ENCODE measurements at places on chromosomes 3 and 15.

DNA sequence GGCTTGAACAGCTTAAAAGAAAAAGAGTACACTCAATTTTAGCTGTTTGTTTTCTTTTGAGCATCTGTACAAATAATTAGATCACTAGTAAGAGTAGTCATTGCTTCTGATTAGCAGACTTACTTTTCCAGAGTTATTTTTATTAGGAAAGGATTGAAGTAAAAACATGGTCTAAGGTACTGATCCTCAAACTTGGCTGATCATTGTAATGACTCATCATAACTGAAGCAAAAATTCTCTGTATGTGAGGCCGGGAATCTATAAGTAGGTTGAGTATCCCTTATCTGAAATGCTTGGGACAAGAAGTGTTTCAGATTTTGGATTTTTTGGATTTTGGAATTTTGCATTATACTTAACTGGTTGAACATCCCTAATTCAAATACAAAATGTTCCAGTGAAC is 12.4 kb downstream of the NMD3 start:
- DNase-seq: no peak

DNA sequence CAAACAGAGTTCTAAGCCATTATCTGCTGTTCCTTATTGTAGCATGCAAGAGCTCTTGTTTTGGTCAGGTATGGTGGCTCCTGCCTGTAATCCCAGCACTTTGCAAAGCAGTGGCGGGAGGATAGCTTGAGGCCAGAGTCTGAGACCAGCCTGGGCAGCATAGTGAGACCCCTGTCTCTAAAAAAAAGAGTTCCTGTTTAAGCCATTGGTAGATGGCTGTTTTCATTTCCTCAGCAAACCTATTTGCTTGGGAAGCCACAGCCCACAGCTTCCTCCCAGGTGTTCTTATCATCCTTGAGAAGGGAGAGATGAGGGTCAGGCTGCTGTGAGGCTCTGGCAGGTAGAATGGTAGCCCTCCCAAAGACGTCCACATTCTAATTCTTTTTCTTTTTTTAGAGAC is 24.4 kb upstream of the FAM81A start:
- DNase-seq: no peak

DNA sequence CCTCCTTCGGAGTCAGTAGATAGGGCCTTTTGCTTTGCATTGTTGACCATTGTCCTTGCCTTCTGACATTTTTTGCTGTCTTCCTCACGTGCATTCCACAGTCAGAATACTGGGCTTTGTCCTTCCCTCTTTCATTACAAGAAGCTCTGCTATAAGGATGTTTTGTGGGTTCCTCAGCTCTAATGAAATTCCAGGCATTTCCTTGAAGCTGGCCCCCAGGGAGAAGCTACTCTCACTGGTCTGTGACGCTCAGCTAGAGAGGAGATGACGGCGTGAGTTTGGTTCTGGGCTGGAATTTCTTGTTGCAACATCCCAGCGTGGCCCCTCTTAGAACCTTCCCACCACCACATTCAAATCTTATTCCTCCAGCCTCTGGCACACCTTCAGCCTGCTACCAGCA is 210.2 kb downstream of the TJP1 start:
- no peak for DNase-seq

DNA sequence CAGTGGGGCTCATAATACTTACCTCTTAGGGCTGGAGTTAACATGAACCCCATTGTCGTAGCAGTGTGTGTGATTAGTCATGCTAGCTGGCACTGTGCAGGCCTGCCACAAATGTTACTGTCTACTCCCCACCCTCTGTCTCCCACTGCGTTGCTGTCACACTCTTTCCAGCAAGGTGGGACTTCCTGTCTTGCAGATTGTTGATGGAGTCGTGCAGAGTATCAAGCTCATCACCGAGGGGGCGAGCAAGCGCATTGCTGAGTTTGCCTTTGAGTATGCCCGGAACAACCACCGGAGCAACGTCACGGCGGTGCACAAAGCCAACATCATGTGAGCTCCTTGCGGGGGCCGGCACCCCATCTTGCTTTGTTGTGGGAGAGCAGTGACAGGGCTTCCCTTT is 12.9 kb downstream of the IDH3A start:
- DNase-seq: no peak

GRCh38 chr15:25244731-25245585 is 193.9 kb downstream of the UBE3A start:
- DNase-seq: no peak

DNA sequence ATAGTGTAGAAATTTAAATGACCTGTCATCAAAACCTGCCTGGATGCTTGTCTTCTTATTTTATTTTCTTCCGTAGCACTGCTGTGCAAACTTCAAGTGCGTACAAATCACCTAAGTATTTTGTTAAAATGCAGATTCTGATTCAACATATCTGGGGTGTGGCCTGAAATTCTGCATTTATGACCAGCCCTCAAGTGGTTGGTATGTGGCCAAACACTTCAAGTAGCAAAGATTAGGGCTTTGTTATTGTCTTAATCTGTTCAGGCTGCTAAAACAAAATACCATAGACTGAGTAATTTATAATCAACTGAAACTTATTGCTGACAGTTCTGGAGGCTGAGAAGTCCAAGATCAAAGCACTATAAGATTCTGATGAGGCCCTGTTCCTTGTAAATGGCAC is 97.6 kb upstream of the LRRC3B start:
- DNase-seq: no peak

- DNase-seq: no peak
Observed at GRCh38 chr3:31892916-31893573, 88.0 kb downstream of the OSBPL10 start.

GRCh38 chr3:119841808-119842471 is 60.0 kb downstream of the NR1I2 start:
- DNase-seq: no peak

DNA sequence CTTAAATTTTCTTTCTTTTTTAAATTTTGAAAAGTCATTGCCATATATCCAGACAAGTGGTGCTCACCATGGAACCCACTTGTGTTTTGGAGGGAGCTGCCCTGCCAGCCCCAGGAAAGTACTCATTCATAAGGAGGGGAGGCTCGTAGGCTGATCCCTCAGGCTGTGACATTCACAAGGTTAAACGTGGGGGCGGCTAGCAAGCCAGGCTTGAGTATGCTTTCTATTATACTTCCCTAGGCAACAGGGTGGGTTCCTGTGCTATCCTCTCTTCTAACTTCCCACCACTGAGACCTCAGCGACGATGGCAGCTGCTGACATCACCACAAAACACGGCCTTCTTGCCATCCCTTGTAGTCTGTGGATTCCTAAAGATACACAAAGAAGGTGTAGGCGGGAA is 160.5 kb upstream of the C2CD4B start:
- DNase-seq: no peak

DNA sequence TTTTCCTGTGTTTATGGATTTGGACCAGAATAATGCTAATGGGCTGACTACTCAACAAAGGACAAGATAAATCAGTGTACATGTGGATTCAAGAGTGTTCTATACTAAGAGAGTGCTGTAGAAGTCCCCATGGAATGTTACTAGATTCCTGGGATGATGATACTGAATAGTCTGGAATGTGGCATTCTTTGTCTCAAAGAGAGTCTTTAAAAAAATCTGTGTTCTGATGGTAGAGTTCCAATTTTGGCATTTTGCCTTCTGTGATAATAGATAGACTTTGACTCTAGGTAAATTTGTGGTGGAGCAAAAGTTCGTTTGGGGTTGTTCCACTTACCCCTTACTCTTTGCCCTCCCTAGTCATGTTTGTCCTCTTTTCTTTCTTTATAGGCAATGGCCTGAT is 43.7 kb downstream of the NMD3 start:
- DNase-seq: no peak

- DNase-seq: no peak
Observed at GRCh38 chr3:111215481-111215880, 143.9 kb downstream of the NECTIN3 start.

DNA sequence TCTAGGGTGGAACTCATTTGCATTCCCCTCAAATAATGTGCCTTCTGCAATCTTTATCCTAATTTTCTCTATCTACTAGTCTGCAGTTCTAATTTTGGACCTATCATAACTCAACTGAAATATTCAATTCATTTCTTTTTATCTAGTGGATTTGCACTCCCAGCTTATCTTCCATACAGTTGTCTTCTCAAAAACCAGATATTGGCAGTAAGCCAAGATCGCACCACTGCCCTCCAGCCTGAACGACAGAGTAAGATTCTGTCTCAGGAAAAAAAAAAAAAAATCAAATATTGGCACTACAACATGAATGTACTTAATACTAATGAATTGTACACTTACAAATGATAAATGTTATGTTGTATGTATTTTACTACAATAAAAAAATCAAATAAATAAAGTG is 18.0 kb upstream of the CHMP2B start:
- DNase-seq: no peak

- no peak for DNase-seq
Observed at GRCh38 chr3:131568460-131568859, 65.7 kb upstream of the MRPL3 start.

DNA sequence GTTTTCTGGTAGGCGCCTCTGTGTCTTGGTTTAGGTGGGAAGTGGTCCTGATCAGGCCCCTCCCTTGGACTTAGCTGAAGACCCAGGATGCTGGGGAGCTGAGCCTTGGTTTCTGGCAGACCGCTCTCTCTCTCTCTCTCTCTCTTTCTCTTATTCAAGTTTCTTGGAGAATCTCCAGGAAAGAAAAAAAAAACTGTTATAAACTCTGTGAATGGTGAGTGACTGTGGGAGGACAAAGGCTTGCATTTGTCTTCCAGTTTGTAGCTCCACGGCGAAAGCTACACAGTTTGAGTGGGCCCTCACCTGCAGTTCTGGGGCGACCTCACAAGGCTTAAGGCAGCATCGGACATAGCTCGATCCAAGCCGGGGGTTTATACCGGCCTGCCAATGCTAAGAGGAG is 7.5 kb downstream of the DET1 start:
- DNase-seq: no peak

DNA sequence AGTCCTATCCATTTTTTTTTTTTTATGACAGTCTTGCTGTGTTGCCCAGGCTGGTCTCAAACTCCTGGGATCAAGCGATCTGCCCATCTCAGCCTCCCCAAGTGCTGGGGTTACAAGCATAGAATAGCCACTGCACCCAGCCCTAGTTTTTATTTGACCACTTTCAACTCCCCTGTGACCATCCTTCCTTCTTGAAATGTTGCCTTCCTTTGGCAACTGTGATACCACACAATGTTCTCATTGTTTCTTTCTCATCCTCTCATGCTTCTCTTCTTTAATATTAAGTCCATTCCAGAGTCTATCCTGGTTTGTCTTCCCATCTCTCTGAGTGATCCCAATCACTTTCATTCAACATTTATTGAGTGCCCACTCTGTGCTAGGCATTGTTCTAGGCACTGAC is 7.9 kb upstream of the GPD1L start:
- DNase-seq: no peak

DNA sequence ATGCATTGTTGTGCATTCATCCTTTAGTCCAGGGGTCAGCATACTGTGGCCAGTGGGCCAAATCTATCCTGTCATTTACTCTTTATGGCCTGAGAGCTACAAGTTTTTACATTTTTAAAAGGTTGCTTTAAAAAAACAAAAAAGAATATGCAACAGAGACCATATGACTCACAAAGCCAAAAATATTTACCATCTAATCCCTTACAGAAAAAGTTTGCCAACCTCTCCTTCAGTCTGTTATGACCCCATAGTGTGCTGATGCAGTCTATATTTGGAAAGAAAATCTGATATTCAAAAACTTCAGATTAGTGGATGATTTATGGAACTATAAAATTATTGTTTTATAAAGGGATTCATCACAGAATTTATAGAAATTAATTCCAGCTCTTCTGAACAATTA is 237.5 kb upstream of the IL12A start:
- no peak for DNase-seq

- no peak for DNase-seq
Observed at GRCh38 chr3:9806137-9806536, 3.9 kb upstream of the TTLL3 start.

DNA sequence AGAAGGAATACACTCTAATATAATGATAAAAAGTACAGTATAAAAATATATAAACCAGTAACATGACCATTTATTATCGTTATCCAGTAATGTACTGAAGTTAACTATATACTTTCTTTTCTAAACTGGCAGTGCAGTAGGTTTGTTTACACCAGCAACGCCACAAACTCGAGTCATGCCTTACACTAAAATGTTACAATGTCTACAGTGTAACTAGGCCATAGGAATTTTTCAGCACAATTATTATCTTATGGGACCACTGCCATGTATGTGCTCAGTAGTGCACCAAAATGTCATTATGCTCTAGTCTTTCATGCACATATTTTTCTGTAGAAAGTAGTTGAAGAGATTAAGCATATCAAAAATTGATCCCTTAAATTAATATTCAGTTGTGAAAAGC is 609.8 kb upstream of the BCHE start:
- no peak for DNase-seq

GRCh38 chr3:9347887-9348286 is 15.0 kb upstream of the THUMPD3 start:
- DNase-seq: no peak

GRCh38 chr15:73318463-73319351 is 50.1 kb downstream of the HCN4 start:
- no peak for DNase-seq

- DNase-seq: no peak
Observed at GRCh38 chr3:184255291-184256039, 5.9 kb downstream of the CAMK2N2 start.

DNA sequence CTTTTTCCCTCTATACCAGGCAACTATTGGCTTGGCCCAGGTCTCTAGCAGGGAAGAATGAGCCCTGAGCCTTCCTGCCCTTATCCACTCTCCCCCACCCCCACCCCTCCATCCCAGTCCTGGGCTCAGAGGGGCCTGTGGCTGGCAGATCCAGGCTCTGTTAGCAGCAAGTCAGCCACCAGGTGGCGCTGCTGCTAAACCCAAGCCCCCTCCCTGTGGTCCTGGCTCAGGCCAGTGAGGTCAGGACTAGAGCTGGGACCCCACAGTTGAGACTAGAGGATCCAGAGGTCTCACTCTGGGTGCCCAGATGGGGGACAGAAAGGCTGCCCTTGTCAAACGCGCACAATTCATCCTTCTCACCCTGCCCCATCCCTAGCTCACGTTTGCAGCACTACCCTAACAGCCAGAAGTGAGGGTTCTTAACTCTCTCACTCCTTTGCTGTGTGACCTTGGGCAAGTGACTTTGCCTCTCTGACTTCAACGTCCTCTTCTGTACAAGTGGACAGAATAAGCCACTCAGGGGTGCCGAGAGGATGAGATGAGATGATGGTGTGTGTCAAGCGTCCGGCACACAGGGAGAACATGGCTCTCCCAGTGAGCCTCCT is 46.8 kb upstream of the SLC6A1 start:
- DNase-seq: peak; percentile 19

DNA sequence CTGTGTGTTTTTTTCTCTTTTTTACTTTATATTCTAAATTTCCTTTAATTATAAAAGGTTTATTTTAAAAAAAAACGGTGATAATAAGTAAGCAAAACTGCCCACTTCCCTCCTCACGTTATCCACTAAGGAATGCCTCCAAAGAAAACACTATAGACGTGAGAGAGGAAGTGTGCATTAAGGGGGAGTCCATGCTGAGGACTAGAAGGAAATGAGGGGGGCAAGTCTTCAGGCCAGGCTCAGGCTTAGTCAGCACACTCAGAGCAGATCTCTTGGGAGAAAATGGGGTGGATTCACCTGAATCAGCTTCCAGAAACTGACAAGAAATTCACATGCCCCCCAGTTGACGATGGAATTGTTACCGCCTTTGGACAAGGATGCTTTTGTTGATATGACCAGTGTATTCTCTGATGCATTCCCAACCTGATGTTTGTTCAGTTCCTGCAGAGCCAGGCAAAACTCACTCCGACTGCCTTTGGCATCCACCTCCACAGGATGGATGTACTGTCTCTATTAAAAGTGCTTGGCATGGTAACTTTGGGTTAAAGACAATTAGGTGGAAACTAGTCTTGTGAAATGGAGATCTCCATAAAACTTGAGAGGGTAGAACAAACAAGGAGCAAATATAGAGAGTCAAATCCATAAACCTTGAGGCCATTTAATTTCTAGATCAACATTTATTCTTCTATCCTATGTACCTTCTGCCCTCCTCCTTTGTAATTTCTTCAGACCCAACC is 167.8 kb downstream of the MYRIP start:
- no peak for DNase-seq
